ENCODE measurements at places on chromosomes 1 and 21. TPM values are rescaled to one million over a fixed set of nuclear protein-coding genes. Genes with fewer than 3 reads are reported as not detected.

Gene ASTN1
- not detected for total RNA-seq

Gene NFYC
- total RNA-seq: 39.4 TPM

Gene ANGPTL3
- not detected for total RNA-seq

Gene RWDD3
- total RNA-seq: 10.8 TPM

Gene PTGS2
- 6.6 TPM for total RNA-seq

Gene LYST
- 4.6 TPM for total RNA-seq

Gene SDF4
- 133 TPM for total RNA-seq
